Epithelial cell of prostate (primary cell): ENCODE measurements at places on chromosomes 2 and 18.

- no peak for DNase-seq
These were observed 106.6 kb downstream of the MAP4K4 start for GRCh38 chr2:101803945-101804696.

DNA sequence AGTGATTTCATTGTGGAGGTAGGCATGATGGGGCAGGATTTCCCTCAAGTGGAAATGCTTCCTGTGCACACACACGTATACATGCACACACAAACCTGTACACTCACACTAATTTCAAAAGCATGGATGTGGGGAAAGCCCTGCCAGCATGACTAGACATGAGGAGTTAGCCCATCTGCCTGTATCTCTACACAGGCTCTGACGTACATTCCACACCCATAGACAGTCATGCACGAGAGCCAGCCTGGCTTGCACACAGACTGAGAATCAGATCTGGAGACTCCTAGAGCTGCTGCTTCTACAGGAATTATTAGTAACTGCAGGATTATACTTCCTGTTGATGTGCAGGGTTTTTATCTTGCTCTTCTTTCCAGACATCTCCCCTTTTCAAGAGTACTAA is 27.3 kb upstream of the NFU1 start:
- peak; percentile 98 for DNase-seq

DNA sequence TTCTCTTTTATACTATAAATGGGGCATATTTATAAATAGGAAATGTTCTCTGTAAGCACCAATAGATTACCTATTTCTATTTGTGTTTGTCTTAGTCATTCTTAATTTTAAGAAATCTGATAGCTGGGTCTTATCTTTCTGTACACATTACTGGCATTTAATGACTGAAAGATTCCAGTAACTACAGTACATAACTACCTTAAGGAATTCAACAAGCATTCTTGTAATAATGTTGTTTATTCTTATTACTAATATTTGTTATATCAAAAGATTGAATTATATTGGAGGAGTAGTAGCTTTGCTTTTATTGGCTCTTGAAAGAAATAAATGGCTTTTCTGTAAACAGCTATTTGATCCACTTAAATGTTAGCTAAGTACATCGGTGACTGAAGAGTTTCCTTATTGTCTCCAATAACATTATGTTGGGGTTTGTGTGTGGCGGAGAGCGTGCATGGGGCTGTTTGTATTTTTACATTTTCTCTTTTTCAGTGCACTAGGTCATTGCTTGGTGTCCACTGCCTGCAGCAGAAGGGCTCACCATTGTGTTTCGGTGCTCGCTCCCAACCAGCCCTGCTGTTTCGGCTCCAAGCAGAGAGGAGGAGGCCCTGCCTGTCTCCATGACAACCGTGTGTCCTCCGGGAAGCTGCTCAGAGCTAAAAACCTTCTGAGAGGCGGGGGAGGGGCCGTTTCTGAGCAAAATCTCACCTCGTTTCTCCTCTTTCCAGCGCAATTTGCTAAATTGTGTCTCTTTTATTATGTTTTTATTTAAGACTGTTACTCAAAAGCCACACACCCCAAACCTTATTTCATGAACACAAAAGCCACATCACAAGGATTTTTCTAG is 112.5 kb upstream of the SLC38A11 start:
- no peak for DNase-seq

DNA sequence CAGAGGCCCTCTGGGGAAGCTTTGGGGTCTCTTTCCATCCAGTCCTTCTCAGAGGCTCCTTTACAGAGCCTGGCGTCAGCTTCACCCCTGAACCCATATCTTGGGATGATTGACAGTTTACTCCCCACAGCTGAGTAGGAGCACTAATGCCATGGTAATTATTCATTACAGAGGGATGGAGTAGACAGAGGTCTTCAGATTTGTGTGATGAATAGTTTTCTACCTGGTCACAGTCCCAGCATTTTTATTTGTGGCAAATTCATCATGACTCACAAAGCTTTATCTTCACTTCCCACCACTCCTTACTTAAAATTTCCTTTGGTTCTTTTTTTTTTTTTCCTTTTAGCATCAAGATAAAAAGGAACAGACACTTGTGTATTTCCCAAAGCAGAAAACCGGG is 104.2 kb downstream of the CCDC85A start:
- DNase-seq, result peak; percentile 24

GRCh38 chr18:54125429-54125828 is 99.0 kb downstream of the MBD2 start:
- no peak for DNase-seq

DNA sequence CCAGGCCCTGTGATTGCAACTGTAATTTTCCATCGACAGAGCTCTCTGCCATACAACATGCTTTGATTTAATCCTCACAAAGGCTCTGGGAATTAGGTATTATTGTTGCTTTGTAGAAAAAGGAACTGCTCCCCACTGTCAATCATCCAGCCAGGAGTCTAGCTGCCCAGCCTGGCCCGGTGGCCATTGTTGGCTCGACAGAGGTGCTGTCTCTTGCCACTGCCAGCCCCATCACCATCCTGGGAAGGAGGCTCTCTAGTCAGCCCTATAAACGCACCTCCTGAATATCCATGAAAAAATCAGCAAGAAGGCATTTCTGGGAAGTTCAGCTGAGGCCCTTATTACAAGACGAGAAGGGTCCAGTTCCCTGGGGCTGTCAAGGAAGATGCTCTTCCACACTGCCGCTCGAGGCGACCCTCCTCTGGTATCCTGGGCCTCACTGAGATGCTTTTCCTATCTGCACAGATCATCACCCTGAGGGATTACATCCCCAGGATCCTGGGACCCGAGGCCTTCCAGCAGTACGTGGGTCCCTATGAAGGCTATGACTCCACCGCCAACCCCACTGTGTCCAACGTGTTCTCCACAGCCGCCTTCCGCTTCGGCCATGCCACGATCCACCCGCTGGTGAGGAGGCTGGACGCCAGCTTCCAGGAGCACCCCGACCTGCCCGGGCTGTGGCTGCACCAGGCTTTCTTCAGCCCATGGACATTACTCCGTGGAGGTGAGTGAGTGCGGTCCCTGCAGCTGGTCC is 71.0 kb downstream of the TPO start:
- no peak for DNase-seq

DNA sequence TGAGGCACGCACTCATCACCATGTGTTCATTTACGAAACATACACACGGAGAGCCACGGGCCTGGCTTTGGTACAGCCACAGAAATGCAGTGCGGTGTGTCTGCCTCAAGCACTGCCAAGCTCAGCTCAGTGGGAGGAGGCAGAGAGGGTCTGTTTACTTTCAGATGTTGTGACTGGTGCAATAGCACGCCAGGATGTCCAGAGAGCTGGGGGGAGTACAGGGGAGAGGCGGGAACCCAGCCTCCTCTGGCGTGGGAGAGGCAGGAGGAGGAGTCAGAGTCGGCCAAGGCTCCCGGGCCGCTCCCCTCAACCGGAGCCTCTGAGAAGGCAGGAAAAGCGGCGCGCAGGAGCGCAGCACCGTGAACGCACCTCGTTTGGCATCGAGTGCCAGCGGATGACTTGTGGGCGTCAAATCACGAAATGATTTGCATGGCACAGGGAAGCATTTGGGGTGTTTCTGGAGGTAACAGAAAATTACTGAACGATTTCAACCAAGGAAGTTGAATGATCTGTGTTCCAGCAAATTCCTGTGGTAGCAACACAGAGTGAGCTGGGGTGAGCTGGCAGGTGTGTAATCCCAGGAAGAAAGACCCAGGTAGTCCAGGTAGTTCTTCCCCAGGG is 143.0 kb downstream of the ZNF516 start:
- peak; percentile 20 for DNase-seq

GRCh38 chr2:41828052-41828643 is 219.7 kb upstream of the PKDCC start:
- DNase-seq, result no peak

GRCh38 chr2:178513876-178514275 is 33.6 kb downstream of the PLEKHA3 start:
- DNase-seq, result no peak
